ENCODE measurements at places on chromosomes 16 and 17.
A peak's percentile ranks its signal among the peaks of the same experiment; 100 is the strongest.

- no peak for DNase-seq
Measured at GRCh38 chr17:40545660-40546059, 19.6 kb downstream of the CCR7 start.

DNA sequence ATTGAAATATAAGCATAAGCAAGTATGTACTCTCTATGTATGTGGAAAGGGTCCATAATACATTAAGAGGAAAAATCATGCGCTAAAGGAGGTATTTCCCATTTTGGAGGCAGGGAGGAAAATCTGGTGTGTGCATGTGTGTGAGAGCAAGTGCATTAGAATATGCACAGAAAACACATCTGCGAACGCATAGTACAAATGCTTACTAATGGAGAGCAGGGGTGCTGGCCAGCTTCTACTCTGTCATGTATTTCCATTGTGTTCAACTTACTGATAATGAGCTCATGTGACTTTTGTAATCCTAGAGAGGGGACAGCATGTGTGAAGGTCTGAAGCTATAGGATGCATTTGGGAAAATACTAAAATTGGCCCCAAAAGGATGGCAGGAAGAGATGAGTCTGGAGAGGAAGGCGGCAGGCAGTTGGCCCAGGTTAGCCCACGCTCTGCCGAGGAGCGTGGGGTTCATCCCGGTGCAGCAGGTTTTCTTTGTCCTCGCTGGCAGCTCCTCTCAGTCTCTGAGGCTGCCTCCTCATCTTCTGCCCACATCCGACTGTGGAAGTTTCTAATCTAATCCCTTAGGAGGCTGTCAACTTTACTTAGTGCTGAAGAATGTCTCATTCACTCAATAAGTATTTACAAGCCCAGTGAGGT is 17.8 kb upstream of the KSR1 start:
- DNase-seq, result no peak

DNA sequence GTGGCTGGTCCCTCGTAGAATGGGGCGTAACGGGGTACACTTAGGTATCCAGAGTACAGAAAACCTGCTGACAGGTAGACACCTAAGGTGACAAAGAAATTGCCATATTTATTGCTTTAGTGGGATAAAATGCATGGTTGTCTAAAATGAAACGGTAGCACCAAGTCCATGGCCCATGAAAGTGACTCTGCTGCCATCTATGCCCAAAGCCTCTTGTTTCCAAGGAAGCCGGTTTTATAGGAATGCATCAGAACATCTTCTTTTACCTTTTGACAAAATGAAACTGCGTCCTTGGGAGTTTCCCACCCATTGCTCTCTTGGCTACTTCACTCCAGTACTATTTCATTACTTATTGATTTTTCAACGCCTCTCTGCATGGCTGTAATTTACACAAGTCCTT is 151.3 kb upstream of the ZFHX3 start:
- DNase-seq, result no peak

GRCh38 chr16:81765111-81765919 is 13.8 kb upstream of the PLCG2 start:
- DNase-seq, result no peak

DNA sequence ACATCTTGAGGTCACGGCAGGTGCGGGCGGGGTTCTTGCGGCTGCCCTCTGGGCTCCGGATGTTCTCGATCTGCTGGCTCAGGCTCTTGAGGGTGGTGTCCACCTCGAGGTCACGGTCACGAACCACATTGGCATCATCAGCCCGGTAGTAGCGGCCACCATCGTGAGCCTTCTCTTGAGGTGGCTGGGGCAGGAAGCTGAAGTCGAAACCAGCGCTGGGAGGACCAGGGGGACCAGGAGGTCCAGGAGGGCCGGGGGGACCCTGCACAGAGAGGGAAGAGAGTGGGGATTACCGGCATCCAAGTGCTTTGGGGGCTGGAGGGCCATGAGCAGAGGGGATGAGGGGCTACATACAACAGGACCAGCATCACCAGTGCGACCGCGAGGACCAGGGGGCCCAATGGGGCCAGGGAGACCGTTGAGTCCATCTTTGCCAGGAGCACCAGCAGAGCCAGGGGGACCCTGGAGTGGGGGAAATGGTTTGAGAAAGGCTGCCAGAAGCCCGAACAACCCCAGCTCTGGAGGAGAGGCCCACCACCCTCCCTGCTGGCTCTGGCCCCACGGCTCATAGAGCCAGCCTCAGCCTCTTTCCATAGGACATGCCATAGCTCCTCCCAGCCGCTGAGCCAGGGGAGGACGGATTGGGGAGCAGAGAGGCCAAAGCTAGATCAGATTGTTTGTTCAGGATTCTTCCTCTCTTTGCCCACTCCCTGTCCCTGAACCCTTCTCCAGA is 14.6 kb downstream of the COL1A1 start:
- DNase-seq, result no peak

DNA sequence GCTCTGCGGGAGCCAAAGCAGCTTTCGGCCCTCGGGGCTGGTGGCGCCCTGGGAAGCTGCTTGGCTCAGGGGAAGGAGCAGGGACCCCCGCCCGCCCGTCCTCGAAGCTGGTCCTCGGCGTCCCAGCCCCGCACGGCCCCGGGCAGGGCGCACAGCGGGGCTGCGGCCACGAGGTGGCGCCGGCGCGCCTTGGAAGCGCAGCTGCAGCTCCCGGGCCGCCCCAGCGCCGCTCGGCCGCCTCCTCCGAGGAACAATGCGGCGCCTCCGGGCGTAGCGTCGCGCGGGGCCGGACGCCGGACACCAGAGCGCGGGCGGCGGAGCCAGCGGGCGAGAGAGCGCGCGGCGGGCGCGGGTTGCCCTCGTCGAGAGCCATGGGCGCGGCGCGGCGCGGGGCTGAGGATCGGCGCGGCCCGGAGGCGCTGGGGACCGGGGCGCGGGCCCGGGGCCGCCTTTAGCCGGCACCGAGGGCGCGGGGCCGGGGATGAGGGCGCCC is at the start of gene MGAT5B:
MGAT5B (plus strand) TSS at position 229 of the 493 bp plus-strand sequence. CDS start 626 bp downstream, outside the sequence.
- DNase-seq, result peak; percentile 86

GRCh38 chr17:40362696-40363110 is 1.8 kb downstream of the GJD3 start:
- peak; percentile 86 for DNase-seq
